ENCODE measurements at places on chromosomes 5 and 9. TPM values are rescaled to one million over a fixed set of nuclear protein-coding genes. Genes with fewer than 3 reads are reported as not detected.

The ADAMTS13 gene
- 3.8 TPM for total RNA-seq

The POU5F2 gene
- 1.7 TPM for total RNA-seq

The LCN9 gene
- not detected for total RNA-seq

The ORM2 gene
- total RNA-seq, result not detected

The COL23A1 gene
- total RNA-seq, result under 0.01 TPM

The SH3RF2 gene
- total RNA-seq, result 32.2 TPM

The SHISAL2B gene
- total RNA-seq, result not detected

The DMRTA1 gene
- 5.5 TPM for total RNA-seq

The FAM153A gene
- total RNA-seq, result under 0.01 TPM

The IFNA6 gene
- total RNA-seq, result not detected

The GABRA6 gene
- total RNA-seq, result not detected

The GRAMD2B gene
- 25.3 TPM for total RNA-seq

The GABBR2 gene
- total RNA-seq, result under 0.01 TPM

The SLC6A19 gene
- not detected for total RNA-seq

The OR1J2 gene
- not detected for total RNA-seq

The CCDC180 gene
- under 0.01 TPM for total RNA-seq

The LCN15 gene
- total RNA-seq, result not detected
